ENCODE measurements at places on chromosomes 3 and 15.

- DNase-seq: no peak
Observed at GRCh38 chr15:83282776-83283137, 1.7 kb downstream of the BNC1 start.

GRCh38 chr3:142888481-142889211 lies at the start of gene PCOLCE2:
Gene PCOLCE2 (minus strand): TSS chr3:142889083. CDS start chr3:142888896, 187 bp downstream.
- no peak for DNase-seq

GRCh38 chr3:53231532-53232511 lies 24.0 kb downstream of the TKT start:
- DNase-seq: no peak

GRCh38 chr15:34708422-34708821 lies 46.4 kb downstream of the GJD2 start:
- DNase-seq: no peak

GRCh38 chr3:59737241-59737640 lies 687.4 kb upstream of the CFAP20DC start:
- DNase-seq: no peak

Measured in stimulated activated CD8-positive, alpha-beta memory T cell treated with anti-CD3 and anti-CD28 coated beads, Interleukin-4, amount 100 ng/mL, for 1 hour (primary cell).